ENCODE measurements at places on chromosomes 4 and X.

DNA sequence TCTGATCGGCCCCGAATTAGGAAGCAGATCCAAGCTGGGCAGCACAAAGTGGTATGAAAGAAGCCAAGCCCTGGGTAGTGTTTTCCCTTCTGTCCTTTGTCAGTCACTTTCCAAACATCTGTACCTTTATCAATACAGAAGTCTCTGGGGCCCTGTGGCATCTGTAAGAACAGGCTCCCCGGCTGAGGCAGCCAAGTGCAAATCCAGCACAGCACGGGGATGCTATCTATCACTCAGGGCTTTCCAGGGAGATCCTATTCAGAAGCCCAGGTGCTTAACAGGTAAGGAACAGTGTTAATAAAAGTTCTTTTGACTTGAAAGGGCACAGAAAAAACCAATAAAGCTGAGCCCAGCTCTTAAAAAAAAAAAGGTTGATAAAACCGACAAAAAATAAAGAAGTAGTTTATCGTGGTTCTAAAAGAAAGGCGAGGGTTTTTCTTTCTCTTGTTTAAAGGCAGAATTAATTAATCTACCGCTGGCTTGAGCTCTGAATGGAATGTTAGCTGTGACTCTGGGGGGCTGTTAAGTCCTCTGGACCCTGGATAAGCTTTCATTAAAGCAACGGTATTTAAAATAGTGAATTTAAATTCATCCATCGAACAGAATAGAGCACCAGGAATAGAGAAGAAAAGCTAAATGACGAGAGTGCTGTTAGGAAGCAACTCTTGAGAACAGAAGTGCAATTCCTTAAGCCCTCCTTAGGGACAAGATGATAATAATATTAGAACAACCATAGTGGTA, 119.1 kb upstream of the GATB start:
- DNase-seq = no peak

GRCh38 chr4:120010646-120011045, 56.0 kb downstream of the MAD2L1 start:
- no peak for DNase-seq

DNA sequence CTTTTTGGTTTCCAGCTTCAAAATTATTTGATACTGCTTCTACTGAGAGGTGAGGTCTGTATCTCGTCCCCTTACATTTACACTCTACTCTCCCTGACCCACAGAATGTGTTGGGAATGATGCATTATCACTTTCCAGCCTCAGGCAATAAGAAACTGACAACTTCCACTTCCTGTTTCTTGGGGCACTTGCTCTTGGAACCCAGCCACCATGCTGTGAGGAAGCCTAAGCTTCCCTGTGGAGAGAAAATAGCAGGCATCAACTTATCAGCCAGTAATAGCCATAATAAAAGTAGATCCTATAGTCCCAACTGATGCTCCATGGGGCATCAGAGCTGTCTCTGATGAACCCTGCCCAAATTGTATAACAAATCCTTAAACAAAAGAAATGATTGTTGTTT, 32.6 kb downstream of the RELL1 start:
- no peak for DNase-seq

DNA sequence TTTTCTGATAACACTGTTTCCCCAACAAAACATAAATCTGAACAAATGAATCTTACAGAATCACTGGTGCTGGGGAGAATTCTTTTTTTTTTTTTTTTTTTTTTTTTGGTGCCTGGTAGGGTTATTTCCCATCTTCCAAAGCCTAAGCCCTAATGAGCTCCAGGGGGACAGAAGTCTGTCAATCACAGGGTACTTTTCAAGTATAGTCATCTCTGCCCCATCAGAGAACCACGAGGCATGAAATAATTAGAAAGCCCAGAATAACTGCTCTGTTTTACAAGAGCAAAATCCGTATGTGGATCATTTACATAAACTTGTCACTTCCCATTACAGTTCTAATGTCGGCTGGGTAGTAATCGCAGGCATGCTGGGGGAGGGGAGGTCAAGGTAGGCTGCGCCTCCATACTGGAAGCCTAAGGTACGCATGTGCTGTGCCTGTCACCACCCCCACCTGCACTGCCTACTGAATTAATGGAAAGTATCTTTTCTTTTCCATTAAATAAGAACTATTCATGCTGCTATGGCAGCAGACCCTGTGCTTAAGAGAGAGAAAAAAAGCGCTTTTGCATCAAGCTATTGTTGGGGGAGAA, 164.7 kb upstream of the LEF1 start:
- DNase-seq = no peak

GRCh38 chrX:46770000-46770816, 11.3 kb upstream of the SLC9A7 start:
- no peak for DNase-seq

DNA sequence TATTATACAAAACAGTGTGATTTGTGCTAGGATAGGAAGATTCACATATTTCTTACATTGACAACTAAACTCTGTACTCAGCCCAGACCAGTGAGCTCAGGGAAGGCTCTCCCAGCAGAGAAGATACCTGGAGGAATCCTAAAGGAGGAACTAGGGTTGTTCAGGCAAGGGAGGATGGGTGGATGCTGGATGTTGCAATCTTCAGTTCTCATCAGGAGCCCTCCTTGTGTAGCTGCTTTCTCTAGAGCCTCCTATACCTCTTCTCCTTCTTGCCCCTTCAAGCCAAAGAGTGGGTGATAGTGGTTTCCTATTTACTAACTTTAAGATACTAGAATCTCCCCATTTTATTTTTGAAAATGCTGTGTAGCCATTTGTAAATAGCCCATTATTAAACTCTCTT, 117.3 kb downstream of the NKX6-1 start:
- DNase-seq = no peak

- DNase-seq = no peak
Observed at GRCh38 chr4:156495091-156495490, 476.5 kb downstream of the PDGFC start.

All from GM13976 (cell line).